ENCODE measurements at places on chromosomes 2 and 18. TPM values are rescaled to one million over a fixed set of nuclear protein-coding genes. Genes with fewer than 3 reads are reported as not detected.

ACMSD gene
- not detected for total RNA-seq

GALR1 gene
- total RNA-seq: not detected

SOX11 gene
- 0.59 TPM for total RNA-seq

PID1 gene
- 11.8 TPM for total RNA-seq

CCDC141 gene
- not detected for total RNA-seq

CNTNAP5 gene
- not detected for total RNA-seq

KCNIP3 gene
- 0.29 TPM for total RNA-seq

UGT1A1 gene
- not detected for total RNA-seq

C18orf54 gene
- total RNA-seq: 1.8 TPM

SERPINB3 gene
- not detected for total RNA-seq

C2orf78 gene
- not detected for total RNA-seq

MYO3B gene
- total RNA-seq: 0.36 TPM

DNA sequence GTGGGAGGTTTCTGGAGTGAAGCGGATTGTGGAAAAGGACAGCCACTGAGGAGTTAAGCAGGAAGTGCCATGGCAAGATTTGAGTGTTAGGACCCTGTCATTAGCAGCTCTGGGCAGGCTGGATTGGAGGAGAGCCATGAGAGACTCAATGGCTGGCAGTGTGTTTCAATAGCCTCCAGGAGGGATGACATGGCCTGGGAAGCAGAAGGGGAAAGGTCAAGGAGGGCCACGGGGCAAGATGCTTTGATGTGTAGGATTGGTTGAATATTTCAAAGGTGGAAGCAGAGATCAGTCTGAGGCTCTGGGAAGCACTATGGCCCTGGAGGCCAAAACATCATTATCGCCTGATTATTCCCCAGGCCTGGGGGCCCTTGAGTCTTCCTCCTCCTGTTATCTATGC, 229.0 kb upstream of the HS6ST1 start:
- no peak for DNase-seq

GRCh38 chr18:76354348-76354747, 140.7 kb downstream of the ZNF516 start:
- DNase-seq: peak; percentile 86

- DNase-seq: no peak
Observed at GRCh38 chr2:210167227-210167626, 4.0 kb downstream of the KANSL1L start.

- DNase-seq: peak; percentile 85
Observed at GRCh38 chr2:8609357-8609811, 72.5 kb upstream of the ID2 start.

DNA sequence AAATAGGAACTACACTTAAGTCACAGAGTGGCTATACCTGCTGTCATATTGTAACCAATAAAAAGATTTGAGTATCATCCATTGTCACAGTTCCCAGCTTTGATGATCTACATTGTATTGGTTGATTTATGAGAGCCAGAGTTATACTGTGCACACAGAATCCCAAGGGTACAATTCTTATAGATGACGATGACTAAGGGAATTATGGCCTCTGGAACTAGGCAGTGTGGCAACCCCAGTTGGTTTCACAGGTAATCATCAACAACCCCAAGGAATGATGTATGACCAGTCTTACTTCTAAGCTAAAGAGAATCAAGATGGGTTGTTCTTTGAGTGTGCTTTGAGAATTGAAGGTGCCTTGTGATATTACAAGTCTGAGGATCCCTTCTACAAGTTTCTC, 217.3 kb downstream of the ETAA1 start:
- no peak for DNase-seq

- no peak for DNase-seq
Observed at GRCh38 chr2:230797515-230798495, 66.9 kb upstream of the ITM2C start.

DNA sequence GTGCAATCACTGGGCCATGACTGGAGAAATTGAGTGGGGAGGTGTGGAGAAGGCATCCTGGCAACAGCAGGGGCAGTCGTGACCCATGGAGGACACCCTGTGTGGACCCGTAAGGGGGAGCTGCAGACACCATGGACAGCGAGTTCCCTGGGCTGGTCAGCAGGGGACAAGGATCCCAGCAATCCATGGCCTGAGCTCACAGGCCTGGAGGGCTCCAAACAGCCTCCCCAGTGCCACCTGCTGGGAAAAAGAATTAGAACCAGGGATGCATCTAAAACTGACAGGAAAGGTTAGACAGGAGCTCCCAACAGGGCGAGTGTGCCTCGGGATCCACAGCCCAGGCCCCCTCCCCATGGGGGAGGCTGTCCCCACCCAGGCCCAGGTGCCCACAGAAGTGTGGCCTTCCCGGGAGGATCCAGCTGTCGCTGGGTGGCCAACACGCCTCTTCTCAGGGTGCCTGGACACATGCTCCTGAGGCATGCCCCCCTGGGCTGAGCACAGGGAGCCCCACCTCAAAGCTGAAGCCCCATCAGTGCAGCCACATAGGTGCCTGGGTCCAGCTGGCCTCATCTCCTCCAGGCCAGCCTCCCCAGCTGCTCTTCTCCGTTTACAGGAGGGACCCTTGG, 20.5 kb upstream of the KIF1A start:
- peak; percentile 99 for DNase-seq

DNA sequence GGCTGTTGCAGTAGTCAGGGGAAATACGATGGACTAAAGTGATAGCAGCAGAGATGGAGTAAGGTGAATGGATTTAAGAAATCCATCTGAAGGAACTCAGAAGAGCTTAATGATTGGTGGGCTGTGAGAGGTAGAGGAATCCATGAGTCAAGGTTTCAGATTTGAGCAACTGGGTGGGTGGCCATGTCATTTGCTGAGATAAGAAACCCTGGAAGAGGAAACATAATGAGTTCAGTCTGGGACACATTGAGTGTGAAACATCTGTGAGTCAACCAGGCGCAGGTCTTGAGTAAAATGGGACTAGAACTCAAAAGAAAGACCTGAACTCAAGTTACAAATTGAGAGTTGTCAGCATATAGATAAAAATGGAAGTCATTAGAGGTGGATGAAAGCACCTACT, 19.7 kb upstream of the ASNSD1 start:
- no peak for DNase-seq

GRCh38 chr2:9170458-9171130, 36.0 kb upstream of the ASAP2 start:
- DNase-seq: no peak

DNA sequence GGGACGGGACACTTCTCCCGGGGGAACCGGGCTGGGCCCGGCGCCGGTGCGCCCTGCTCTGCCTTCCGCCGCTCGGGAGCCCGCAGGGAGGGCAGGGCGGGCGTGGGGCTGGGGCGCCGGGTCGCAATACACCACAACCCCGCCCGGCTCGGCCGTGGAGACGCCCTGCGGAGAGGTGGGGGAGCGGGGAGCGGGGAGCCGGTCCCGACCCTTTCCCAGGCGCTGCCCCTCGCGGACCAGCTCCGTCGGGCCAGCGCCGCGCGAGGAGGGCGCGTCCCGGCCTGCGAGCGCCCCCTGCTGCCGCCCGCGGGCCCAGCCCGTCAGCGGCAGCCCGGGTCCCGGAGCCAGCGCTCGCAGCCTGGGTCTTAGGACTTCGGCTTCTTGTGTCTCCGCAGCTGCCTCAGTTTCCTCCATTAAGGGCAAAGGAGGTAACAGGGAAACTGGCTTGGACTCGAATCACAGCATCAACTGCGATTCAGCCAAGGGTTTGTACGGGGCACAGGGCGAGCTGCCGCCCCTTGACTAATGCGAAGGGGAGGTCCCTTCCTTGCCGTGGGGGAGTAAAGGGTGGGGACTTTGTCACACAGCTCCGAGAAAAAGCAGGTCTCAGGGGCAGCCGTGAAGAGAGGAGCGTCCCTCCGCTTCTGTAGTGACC, 635 bp upstream of the ADRA2B start:
- DNase-seq: peak; percentile 100

DNA sequence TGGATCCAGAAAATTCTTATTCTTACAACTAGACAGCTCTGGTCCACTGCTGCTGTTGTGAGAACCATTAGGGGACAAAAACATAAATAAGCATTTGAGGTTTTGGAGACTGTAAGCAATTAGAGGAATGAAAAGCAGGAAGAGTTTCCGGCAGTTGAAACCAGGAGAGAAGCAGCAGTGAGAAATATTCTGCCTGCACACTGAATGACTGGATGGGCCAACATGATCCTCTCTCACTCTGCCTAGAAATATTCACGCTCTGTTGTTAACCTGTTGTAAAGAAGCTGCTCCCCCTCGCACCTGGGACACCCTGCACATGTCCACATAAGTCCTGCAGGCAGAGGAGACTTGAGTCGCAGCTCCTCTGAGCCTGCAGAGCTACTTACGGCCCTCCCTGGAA, 60.4 kb upstream of the RNF152 start:
- DNase-seq: no peak

DNA sequence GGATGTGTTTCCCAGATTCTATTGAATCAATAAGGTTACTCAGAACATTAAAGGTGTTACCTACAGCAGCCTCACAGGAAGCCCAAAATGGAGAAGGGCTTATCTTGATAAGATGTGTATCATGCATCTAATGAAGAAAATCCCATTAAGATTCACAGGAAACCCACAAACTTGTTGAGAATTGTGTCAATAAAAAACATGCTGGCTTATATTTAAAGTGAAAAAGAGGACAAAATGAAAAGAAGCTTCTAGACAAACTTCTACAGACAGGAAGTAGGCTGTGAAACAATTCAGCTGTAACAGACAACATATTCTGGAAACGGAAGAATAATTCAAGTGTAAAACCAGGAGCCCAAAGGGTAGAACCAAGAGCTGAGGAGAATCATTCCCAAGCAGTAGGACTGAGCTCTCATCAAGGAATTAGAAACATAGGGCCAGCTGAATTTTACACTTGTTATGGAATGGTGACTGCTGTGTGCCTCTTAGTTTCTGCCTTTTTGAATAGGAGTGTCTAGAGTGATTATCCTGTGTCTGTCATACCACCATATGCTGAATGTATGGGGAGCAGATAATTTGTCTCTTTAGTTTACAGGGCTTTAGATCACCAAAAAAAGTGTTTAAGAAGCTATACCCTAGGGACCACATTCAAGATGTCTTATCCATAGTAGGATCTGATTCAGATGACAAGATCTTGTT, 9.6 kb downstream of the IMMT start:
- no peak for DNase-seq

- DNase-seq: no peak
Observed at GRCh38 chr2:150690870-150691269, 203.4 kb upstream of the RND3 start.

GRCh38 chr2:157592374-157592773, 36.3 kb downstream of the ACVR1C start:
- DNase-seq: no peak

DNA sequence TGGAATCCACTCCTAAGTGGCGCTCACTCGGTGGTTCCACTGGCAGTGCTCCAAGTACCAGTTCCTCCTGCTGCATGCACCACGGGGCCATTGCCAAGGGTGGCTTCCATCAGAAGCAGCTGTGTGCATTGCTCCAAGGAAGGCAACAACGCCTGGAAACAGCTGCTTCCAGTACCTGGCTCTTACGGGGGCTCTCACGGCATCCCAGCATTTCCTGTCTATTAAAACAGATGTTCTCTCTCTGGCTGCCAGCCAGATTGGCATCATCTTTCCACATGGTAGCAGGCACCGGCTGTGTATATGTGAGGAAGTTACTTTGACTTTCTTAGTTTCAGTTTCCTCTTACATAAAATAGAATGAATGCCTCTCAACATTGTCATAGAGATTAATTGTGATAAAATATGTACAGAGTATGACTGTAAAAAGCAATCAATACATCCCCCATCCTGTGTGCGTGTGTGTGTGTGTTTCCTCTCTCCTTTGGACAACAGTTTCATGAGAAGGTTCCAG, 84.9 kb downstream of the CMPK2 start:
- DNase-seq: no peak

GRCh38 chr2:75751824-75752468, 41.2 kb upstream of the GCFC2 start:
- no peak for DNase-seq

GRCh38 chr2:29307519-29307918, 192.3 kb downstream of the CLIP4 start:
- no peak for DNase-seq

GRCh38 chr2:240509667-240510512, 47.9 kb downstream of the ANKMY1 start:
- DNase-seq: peak; percentile 37

DNA sequence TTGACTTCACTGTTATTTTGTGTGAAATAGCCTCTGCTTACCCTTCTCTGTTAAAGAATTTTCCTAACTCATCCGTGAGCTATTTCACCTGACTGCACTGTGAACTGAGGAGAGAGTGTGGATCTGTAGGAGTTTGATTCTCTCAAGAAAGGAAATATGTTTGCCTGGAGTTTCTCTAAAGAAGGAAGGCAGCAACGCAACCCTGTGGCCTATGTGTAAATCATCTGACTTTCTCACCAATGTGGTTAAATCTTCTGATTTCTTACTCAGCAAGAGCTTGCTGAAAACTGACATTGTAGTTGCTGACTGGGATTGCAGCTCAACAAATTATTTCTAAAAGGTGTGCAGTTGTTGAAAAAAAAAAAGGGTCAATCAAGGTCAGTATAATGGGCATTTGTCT, 153.9 kb upstream of the PELI1 start:
- no peak for DNase-seq

DNA sequence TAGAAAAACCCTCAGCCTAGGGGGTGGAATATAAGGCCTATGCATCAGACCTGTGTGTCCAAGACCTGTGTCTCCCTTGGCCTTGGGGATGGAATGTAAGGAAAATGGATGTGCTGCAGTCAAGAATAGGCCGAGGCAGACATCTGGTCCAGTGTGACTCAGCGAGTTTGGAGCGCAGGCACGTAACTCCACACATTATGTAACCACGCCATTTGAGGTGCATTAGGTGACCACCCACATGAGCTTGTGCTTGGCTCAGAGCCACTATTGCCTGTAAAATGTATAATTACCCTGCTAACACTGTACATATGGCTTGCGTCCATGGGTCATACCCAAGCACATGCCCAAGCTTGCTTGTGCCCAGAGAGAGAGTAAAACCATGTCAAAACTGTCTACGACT, 580.9 kb upstream of the HNMT start:
- no peak for DNase-seq

- DNase-seq: peak; percentile 70
Observed at GRCh38 chr2:120893811-120894584, 158.3 kb downstream of the GLI2 start.

- no peak for DNase-seq
Observed at GRCh38 chr2:37441055-37441454, 96.6 kb downstream of the QPCT start.

- peak; percentile 68 for DNase-seq
Observed at GRCh38 chr2:171347591-171348032, 86.2 kb downstream of the METTL8 start.

Data from osteoblast (primary cell).